NT2/D1 (cell line): ENCODE measurements at places on chromosomes 13 and 19.

DNA sequence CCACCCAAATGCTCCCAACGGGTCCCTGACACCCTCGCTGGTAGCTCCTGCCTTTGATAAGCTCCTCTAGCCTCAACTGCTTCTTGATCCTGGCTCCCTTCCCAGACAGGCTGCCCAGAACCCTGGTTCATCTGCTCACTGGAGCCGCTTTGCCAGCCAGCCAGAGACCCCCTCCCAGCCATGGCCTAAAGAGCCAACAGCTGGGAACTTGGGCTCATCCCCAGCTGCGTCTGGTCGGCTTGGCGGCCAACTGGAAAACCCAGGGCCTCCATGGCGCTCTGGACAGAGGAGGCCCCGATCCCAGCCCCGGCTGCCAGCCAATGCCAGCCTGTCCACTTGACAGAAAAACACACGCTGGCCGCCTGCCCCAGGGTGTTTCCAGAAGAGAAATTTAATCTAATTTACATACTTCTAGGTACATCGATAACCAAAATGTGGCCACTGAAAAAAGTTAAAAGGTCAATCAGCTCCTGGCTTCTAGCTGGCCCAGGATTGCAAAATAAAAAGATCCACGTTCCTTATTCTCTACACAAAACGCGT, 3.0 kb upstream of the AKAP8L start:
- DNase-seq, result no peak

- DNase-seq, result no peak
Observed at GRCh38 chr19:42197375-42197817, 20.1 kb downstream of the DEDD2 start.

DNA sequence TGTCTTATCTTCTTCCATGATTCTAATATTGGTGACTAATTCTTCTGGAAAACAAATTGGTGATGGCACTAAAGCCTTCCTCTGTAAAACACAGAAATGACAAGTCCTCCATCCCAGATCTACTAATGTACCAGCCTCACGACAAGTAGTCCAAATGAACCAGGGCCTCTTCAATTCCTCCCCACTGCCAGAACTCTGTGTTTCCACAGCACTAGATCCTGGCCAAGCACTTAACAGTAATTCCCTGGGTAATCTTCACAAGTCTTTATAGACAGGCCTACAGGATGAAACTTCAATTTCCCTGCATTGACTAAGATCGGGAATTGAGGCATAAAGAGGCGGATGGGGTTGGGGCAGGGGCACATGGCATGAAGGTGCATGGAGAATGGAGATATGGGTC, 52.7 kb downstream of the SIAH3 start:
- DNase-seq, result no peak

DNA sequence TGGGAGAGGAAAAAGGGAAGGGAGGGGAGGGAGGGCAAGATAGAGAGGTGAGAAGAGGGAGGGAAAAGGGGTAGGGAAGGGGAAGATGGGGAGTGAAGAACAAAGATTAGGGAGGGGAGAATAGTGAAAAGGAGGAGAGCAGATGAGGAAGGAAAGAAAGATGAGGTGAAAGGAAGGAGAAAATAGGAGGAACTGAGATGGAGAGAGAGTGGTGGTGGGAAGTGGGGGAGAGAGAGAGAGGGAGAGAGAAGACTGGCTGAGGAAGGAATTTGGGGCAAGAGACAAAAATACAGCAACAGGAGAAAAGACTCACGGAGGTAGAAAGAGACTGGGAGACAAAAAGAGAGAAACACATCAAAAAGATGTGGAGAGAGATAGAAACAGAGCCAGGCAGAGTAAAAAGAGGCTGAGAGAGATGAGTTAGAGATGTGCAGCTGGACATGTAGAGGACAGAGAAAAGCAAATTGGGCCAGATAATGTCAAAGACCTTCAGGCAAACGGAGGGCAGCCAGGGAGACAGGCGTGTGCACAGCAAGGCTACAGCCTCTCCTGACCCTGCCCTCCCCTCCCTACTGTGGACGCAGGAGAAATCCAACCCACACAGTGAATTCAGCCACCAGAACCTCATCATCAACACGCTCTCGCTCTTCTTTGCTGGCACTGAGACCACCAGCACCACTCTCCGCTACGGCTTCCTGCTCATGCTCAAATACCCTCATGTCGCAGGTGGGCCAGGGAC, 49.4 kb upstream of the CYP2B6 start:
- no peak for DNase-seq

DNA sequence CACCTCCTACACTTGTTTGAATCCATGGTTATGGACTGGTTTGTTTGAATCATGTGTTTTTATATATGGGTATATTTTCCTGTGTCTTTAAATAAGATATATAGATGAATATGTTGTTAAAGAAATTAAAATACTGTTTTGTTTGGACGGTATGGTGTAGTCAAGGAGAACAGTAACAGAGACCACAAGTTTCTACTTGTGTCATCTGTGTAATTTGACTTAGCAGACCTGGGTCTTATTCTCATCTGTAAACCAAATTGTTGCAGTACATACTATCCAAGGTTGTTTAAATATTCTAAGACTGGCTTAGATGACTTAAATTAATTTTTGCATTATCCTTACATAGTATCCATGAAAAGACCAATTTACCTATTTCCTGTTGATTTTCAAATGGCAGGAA, 361.1 kb upstream of the SLITRK1 start:
- DNase-seq, result no peak

DNA sequence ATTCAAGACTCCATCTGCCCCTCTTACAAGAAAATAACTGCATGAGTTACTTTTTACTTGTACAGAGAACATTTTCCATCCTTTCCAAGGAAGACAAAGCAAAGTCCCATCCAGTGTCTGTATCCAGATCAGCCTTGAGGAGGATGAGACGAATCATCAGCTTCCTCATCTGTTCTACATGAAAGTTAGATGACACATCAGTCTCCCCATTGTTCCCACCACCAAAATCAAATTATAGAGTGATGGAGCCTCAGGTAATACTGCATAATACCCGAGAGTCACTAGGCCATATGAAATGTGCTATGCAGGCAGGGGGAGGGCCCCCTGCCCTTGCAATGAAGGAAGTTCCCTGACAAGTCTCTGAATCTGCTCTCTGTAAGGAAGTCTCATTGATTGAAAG, 1244.6 kb upstream of the SLC10A2 start:
- DNase-seq, result no peak

DNA sequence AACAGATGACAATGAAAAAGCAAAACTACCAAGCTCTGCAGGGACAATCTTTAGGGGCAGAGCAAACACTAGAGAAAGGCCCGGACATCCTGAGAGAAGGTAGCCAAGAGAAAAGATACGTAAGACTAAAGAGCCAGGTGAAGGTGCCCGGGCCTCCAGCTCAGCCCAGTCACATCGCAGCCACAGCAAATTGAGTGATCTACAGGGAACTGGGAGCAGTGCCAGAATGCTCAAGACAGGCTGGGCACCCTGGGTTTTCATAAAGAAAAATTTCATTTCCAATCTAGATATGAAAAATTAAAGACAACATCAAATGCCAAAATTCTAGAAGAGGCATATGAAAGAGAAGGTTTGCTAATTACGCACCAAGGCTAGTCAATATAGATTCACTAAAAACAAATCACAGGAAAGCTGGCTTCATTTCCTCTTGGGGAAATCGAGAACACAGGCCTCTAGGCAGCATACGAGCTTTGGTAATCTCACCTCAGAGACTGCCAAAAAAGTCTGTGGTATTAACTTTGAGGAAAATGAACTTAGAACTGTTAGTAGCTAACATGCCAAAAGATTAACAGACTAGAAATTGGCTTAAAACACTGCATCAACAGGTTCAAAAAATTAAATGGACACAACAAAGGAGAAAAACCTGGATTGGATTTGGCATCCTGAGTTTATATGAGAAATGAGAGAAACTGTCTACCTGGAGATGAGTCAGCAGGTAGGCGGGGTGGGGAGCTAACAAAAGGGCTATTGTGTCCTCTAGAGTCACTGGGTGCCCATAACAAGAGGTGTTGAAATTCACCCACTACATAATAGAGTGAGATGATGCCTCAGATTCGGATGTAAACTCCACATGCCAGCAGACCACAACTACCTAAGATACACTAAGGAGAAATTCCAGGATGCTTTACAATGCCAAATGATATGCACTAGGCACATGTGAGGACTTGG, 6.6 kb downstream of the ANKRD10 start:
- DNase-seq, result peak; percentile 80
